ENCODE measurements at places on chromosomes 4 and X. TPM values are rescaled to one million over a fixed set of nuclear protein-coding genes. Genes with fewer than 3 reads are reported as not detected.

LPAR4 gene
- total RNA-seq: 0.52 TPM

MGAT4D gene
- not detected for total RNA-seq

- peak; percentile 36 for DNase-seq
Observed at GRCh38 chrX:154002215-154002719, 17.4 kb downstream of the IRAK1 start.

- DNase-seq: no peak
Observed at GRCh38 chr4:52202251-52202779, 151.2 kb downstream of the SPATA18 start.

- no peak for DNase-seq
Observed at GRCh38 chr4:19736968-19737756, 514.5 kb upstream of the SLIT2 start.

GRCh38 chr4:153651116-153651515 lies 33.0 kb upstream of the TLR2 start:
- DNase-seq: no peak

Measured in epithelial cell of proximal tubule (primary cell).